T1000 (cell line): ENCODE measurements at places on chromosomes 3 and 15.

DNA sequence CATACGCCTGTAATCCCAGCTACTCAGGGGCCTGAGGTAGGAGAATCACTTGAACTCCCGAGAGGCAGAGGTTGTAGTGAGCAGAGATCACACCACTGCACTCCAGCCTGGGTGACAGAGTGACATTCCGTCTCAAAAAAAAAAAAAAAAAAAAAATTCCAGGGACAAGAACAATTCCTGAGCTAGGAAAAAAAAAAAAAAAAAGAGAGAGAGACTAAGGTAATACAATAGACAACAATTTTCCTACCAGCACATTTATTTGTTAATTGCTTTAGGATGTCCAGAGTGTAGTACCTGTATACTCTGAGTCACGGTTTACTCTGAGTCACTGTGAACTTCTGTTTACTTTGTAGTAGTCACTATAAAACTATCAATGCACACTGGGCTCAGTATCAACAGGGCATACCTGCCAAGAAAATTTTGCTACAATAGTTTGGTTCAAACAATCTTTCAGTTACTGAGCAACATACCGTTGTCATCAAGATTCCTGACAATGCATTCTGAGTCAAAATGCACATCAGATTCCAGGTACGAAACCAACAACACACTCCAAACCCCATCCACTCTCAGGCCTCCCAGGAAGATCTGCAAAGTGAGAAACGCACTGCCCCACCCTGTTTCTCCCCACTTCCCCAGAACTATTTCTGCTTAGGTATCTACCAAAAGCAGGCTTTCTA, 28.3 kb downstream of the IGF2BP2 start:
- no peak for DNase-seq

DNA sequence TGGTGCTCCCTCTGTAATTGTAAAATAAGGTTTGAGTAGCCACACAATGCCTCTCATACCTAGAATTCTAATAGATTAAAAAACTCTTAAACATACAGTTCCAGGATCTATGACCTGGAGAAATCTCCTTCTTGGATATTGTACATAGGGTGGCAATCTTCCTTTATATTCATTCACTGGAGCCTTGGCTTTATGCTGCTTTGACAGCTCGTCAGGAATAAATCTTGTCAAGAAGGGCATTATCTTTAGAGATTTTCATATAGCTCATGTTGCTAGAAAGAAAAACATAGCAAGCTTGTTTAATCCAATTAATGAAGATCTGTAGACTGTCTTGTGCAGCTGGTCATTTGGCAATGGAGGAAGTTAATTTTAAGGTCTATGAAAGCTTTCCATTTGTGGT, 131.1 kb downstream of the PYDC2 start:
- DNase-seq = no peak

GRCh38 chr3:149623824-149624223, 34.0 kb downstream of the WWTR1 start:
- DNase-seq = no peak

GRCh38 chr3:32457971-32458471, 44.6 kb downstream of the CMTM6 start:
- DNase-seq = no peak
